ENCODE measurements at places on chromosomes 5 and 9.

DNA sequence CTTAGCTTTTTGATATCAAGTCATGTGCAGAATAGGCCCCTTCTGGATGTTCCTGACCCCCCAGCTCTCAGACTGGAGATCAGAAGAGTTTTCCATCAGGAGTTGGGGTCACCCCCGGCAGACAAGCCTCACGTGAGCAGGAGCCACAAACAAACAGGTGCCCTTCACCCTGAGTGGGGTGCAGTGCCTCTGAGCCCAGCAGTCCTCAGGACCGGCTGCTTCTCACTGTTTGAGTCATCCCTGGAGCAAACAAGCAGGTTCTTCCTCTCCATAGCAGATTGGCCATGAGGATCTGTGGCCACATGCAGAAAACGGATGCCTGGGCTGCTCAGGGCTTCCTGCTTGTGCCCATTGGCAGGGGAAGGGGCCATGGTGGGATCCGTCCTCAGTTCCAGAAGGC lies 47.0 kb downstream of the LRSAM1 start:
- DNase-seq = no peak

- no peak for DNase-seq
Measured at GRCh38 chr5:180519098-180519497, 24.9 kb downstream of the CNOT6 start.

- DNase-seq = no peak
Measured at GRCh38 chr9:113483676-113484257, 20.2 kb downstream of the RGS3 start.

DNA sequence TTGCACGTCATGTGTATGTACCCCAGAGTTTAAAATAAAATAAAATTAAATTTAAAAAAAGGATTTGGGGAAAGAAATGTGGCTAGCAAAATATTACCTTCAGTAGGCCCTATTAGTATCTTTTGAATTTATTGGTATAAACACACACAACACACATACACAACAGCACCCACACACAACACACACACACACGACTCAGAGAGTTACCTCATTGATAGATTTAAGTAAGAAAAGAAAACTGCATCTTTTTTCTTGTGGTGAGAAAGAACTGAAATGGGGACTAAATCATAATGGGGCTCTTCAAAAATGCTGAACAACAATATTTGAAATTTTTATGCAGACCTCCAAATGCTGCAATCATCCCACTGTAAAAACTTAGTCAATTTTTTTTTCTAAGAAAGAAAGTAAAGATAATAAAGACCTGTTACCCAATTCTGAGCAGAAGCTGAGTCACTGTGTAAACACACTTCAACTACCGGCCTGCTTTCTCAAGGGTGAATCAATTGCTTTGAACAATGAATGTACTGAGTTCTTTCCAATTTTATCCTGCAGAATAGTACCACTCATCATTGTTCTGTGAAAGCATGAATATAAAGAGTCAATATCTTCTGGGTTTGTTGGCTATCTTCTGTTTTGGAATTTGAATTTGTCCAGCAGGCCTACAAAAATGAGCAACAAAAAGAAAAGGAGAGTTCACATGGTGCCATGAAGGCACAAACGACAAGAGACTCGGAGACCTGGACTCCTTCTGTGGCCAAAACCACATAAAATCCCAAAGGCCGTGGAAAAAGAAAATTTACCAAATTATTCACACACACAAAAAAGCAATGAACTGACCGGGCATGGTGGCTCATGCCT lies 57.9 kb upstream of the CCNG1 start:
- no peak for DNase-seq

GRCh38 chr5:159786901-159787691 lies 129.2 kb upstream of the ADRA1B start:
- DNase-seq = no peak

- DNase-seq = no peak
Measured at GRCh38 chr5:154801083-154801482, 45.9 kb downstream of the LARP1 start.

DNA sequence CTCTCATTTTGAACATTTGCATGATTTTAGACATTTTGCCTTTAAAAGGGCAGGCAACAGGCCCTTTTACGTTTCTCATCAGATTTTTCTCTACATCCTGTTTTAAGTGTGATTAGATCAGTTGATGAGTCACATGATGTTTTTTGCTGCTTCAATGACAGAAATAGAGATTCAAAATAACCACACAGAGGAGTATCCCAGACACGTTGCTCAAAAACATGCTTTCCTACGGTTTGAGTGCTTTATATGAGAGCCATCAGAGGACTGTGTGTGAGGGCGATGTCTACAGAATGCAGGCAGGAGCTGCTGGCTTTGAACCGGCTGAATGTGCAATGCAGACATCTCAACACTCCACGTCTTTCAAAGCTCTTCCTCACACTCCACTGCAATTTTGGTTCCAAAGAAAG lies 42.1 kb downstream of the OTULIN start:
- peak; percentile 51 for DNase-seq

- no peak for DNase-seq
Measured at GRCh38 chr5:147788023-147788422, 5.5 kb upstream of the JAKMIP2 start.

- DNase-seq = no peak
Measured at GRCh38 chr5:93603793-93604643, 21.0 kb downstream of the NR2F1 start.

GRCh38 chr9:7607421-7607820 lies 192.2 kb downstream of the DMAC1 start:
- no peak for DNase-seq

DNA sequence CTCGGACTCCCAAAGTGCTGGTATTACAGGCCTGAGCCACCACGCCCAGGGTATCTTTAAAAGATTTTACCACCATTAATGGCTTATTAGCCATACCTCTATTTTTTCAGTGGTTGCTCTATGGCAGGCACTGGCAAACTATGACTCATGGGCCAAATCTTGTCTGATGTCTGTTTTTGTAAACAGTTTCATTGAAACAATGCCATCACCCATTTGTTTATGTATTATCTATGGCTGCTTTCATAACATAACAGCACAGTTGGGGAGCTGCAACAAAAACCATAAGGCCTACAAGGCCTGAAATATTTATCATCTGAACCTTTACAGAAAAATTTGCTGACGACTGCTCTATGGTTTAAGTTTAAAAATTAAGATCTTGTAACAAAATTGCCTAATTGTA lies 66.8 kb downstream of the SLC38A9 start:
- DNase-seq = no peak

DNA sequence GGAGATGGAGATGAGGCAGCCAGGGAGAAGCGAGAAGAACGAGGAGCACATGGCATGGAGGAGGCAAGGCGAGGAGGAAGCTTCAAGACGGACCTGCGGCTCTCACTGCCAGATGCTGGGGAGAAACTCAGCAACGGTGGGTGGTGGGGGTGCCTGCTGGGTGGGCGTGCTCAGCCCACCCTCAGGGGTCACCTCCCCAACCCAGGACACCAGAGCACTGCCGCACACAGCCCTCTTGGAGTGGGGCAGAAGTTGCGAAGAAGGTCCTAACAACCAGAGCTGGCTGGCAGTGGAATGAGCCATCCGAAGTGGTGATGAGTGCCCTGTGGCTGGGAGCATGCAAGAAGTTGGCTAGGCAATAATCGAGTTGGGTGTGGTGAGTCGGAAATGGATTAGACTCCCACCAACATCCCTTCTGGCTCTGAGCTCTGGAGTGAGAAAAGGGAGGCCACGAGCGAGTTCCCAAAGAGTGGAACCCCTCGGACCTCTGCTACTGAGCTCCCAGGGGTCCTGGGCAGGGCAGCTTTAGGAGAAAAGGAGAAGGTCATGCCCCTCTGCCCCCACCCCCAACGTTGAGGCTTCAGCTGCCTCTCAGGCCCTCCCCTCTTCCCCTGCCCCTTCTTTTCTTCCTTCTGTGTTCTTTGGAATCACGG lies 212.7 kb upstream of the MVB12B start:
- DNase-seq = no peak

DNA sequence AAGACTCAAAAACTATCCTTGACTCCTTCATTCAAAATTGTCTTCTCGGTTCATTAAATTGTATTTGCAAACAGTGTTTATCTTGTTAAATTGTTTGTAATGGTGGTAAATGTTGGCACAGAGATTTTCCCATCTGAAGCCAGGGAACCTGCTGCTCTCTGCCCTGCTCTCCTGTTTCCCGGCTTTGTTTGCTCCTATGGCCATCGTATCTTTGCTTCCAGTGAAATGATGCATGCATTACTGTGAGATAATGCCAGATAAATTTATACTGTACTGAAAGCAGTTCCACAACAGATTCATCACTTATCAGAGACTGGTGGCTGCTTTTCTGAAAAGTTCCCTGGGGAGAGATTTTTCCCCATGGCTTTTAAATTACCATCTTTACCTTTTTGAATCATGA lies 81.4 kb downstream of the CD180 start:
- no peak for DNase-seq

DNA sequence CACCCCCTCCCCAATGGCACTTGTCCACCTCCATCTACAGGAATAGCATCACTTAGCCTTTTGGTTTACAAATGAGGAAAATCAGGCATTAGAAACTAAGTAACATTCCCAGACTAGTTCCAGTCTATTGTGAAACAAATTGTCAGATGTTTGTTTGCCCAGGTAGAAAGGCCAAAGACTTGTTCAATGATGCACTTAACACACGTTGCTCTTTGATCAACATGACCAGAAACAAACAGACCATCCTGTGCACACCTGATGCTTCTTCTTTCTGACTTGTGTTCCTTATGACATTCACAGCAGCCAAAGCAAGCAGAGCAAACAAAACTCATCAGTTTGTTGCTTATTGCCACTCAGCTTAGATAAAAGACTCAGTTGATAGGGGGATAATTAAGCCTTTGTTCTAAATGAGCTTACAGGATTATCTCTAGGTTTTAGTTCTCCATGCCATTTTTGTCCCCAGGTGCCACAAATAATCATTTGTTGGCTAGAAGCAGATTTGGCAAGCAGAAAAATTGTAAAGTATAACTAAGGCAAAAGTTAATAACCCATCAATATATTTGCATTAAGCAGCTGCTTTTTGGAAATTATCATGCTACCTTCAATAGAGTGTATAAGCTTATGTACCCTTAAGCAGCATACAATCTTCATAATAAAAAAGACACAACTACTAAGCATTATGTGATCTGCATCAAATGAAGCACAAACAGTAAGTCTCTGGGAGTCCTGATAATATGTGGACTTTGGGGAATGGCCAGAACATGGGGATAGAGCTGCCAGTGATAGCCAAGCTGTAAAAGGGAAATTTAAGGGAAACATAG lies 26.3 kb upstream of the FST start:
- no peak for DNase-seq

- peak; percentile 16 for DNase-seq
Measured at GRCh38 chr9:130689937-130690700, 3.5 kb upstream of the EXOSC2 start.

DNA sequence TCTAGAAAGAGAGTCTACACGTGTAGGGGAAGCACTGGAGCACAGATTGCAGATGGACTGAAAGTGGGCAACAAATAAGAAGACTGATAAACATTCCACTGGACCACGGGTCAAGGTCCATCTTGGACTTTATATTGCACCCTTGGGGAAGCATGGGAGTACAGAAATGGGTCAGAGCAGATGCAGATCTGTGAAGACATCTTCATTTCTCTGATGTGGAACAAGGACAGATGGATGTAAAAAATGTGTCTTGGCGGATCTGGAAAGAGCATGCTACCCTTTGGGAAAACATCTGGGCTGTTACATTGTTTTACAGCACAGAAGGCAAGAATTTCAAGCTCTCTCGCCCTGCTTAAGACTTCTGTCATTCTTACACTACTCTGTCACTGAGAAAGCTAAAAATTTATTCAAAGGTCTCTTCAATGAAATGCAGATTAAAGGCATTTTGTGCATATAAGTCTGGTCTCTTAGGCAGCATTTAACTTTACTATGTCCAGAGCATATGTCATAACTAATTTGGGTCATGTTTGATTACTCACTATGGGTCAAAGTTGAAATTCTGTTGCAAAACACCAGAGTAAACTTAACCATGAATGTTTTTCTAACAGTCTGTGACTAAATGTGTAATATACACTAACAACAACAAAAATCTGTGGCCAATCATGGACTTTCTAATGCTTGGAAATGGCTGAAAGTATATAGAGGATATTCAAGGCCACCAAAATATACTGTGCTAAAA lies 756.4 kb upstream of the DMAC1 start:
- DNase-seq = no peak

DNA sequence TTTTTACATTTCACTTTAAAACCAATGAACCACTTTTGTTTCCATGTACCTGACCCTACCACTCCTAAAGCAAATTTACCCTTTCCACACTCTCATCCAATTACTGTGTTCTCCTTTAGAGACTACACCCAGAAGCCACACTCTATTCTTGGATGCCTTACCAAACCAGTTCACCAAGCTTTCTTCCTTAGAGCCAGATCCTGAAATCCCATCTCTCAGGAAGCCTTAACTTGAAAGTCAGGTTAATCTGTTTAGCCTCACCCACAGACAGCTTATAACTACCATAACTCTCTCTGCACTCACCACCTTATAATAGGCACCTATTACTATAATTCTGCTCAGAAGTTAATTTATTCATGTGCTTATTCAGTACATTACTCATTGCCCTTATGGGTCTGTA lies 4.3 kb downstream of the CSNK1A1 start:
- no peak for DNase-seq

DNA sequence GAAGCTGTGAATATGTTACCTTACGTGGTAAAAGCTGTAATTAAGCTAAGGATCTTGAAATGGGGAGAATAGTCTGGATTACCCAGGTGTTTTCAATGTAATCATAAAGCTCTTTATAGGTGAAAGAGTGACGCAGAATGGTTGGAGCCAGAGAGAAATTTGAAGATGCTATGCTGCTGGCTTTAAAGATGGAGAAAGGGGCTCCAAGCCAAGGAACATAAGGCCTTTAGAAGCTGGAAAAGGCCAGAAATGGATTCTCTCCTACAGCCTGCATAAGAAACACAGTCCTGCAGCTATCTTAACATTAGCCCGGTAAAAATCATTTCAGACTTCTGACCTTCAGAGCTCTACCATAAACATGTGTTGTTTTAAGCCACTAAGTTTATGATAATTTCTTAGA lies 243.3 kb upstream of the VLDLR start:
- DNase-seq = no peak

DNA sequence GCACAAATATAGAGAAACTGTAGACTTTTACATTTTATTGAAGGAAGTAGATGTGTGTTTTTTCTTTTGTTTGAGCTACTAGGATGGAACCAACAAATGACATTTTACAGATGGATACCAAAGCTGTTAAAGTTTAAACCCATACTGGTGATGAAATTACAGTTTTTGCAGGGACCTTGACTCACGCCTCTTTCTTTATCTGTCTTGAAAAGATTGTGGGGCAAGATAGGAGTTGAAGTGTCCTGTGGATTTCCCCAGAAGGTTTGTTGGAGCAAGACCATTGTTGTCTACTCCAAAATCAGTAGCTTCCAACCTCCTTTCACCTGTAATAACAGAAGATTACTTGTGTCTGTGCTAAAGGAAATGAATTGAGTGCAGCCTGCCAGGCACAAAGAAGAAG lies 4.1 kb upstream of the C5orf63 start:
- no peak for DNase-seq

GRCh38 chr5:113776168-113776567 lies 262.7 kb downstream of the YTHDC2 start:
- no peak for DNase-seq

GRCh38 chr9:73683862-73684591 lies 532.4 kb downstream of the ANXA1 start:
- DNase-seq = no peak

Measured in activated CD4-positive, alpha-beta T cell treated with anti-CD3 and anti-CD28 coated beads for 36 hours (primary cell).